Upper lobe of right lung (tissue), 1 donor: ENCODE measurements at places on chromosomes 5 and 9.
A peak's percentile ranks its signal among the peaks of the same experiment; 100 is the strongest.

DNA sequence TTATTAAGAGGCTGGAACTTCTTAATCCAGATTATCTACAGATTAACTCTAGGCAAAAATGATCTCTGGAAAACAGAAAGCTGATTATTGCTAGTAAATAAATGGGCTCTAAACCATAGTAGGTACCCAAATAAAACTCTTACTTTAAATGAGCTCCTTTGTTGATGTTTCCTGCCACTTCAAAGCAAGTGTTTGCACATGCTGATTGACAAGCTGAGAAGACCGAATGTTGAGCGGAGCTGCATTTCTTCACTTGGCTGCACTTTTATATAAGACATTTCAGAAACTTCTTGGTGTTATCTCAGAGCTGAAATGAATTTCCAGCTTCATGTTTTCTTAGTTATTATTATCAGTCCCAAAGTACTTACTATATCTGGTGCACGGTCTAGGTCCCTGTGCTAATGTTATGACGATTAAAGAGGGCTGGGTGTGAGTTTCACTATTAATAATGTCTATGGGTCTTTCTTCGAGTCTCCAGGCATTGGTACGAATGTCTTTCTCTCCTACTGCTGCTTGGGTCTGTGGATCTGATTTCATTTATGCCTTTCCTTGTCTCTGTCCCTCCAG, 58.6 kb upstream of the CTXN3 start:
- H3K36me3 ChIP-seq: no peaks in the 10 kb centered on the region
- no peaks in the 10 kb centered on the region for H3K4me1 ChIP-seq
- no peak for DNase-seq
- H3K27me3 ChIP-seq: no peaks in the 10 kb centered on the region
- no peak overlapping the region for H3K4me3 ChIP-seq

GRCh38 chr5:87877495-87877894, 391.1 kb downstream of the TMEM161B start:
- no peaks in the 10 kb centered on the region for H3K36me3 ChIP-seq
- no peak overlapping the region for H3K4me3 ChIP-seq
- H3K27me3 ChIP-seq: no peaks in the 10 kb centered on the region
- no peaks in the 10 kb centered on the region for H3K4me1 ChIP-seq
- DNase-seq: no peak

DNA sequence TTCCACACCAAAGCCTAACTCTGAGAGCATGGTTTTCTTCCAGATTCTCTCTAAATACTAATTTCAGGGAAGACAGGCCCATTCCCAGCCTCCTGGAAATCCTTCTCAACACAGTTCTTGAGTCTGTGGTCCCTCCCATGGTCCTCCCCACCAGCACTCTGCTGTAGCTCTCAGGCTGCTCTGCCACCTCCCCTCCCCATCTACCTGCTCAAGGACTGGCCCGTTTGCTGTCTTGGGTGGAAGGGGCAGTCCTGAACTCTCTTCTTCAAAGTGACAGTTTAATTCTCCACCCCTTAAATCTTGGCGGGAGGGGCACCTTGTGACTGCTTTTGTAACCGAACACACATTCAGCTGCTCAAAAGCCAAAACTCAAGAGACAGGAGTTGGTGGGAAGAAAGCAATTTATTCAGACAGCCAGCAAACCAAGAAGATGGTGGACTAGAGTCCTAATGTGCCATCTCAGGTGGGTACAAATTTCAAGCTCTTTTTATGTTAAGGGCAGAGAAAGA, 7.6 kb upstream of the LCN15 start:
- H3K27me3 ChIP-seq: no peaks in the 10 kb centered on the region
- H3K4me1 ChIP-seq: no peaks in the 10 kb centered on the region
- peak; percentile 33 for DNase-seq
- H3K36me3 ChIP-seq: no peaks in the 10 kb centered on the region
- H3K4me3 ChIP-seq: no peak overlapping the region

- H3K4me3 ChIP-seq: no peak overlapping the region
- no peaks in the 10 kb centered on the region for H3K36me3 ChIP-seq
These were observed 14.7 kb upstream of the CPEB4 start for GRCh38 chr5:173873306-173873922.

DNA sequence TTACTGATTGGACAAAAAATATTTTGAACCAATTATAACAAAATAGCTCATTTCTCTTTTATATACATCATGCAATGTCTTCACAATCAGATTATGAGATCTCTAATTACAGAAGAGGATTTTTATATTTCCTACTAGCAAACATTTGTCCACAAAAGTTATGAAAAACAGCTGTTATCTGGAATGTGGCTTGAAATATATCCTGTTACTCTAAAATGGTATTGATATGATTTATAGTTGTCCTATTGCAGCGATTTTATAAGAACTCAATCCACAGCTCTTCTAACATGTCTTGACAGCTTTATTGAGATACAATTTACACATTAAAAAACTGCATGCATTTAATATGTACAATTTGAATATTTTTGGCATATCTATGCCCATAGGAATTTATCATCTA, 779.9 kb upstream of the ACO1 start:
- no peak overlapping the region for H3K27ac ChIP-seq
- no peak for DNase-seq
- no peaks in the 10 kb centered on the region for H3K4me1 ChIP-seq
- no peaks in the 10 kb centered on the region for H3K27me3 ChIP-seq

GRCh38 chr5:65831276-65831675, 95.1 kb upstream of the ERBIN start:
- no peak for DNase-seq
- no peaks in the 10 kb centered on the region for H3K36me3 ChIP-seq
- no peak overlapping the region for H3K4me3 ChIP-seq

DNA sequence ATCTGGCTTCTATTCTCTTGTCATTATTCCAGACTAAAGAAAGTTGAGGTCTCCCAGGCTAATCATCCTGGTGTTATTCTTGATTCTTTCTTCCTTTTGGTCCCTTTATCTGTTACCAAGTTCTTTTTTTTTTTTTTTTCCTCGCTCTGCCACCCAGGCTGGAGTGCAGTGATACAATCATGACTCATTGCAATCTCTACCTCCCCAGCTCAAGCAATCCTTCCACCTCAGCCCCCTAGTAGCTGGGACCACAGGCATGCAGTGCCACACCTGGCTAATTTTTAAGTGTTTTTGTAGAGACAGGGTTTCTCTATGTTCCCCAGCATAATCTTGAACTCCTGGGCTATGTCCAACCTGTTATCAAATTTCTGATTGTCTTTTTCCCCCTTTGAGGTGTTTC, 126.6 kb upstream of the DHFR start:
- H3K4me1 ChIP-seq: no peaks in the 10 kb centered on the region
- no peak overlapping the region for H3K27ac ChIP-seq
- H3K36me3 ChIP-seq: peaks cover 25% of the 10 kb centered on the region

- H3K4me3 ChIP-seq: no peak overlapping the region
- H3K4me1 ChIP-seq: peaks cover 1% of the 10 kb centered on the region
- no peak overlapping the region for H3K27ac ChIP-seq
- H3K36me3 ChIP-seq: no peaks in the 10 kb centered on the region
- DNase-seq: no peak
These were observed 51.1 kb downstream of the ENC1 start for GRCh38 chr5:74589204-74590056.

DNA sequence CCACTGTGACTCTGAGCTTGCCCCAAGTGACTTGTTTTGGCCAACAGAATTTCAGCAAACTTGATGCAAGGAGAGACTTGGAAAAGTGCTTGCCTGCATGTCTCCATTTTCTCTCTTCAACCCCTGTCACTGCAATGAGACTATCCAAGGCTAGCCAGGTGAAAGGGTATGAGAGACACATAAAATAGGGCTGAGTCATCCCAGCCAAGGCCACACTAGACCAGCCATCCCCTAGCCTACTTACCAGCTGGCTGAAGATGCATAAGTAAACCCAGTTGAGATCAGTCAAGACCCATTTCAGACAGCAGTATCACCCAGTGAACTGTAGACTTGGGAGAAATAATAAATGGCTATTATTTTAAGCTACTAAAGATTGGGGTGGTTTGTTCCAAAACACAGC, 52.9 kb upstream of the VLDLR start:
- H3K27ac ChIP-seq: no peak overlapping the region
- H3K36me3 ChIP-seq: no peaks in the 10 kb centered on the region
- no peak overlapping the region for H3K4me3 ChIP-seq
- DNase-seq: no peak

DNA sequence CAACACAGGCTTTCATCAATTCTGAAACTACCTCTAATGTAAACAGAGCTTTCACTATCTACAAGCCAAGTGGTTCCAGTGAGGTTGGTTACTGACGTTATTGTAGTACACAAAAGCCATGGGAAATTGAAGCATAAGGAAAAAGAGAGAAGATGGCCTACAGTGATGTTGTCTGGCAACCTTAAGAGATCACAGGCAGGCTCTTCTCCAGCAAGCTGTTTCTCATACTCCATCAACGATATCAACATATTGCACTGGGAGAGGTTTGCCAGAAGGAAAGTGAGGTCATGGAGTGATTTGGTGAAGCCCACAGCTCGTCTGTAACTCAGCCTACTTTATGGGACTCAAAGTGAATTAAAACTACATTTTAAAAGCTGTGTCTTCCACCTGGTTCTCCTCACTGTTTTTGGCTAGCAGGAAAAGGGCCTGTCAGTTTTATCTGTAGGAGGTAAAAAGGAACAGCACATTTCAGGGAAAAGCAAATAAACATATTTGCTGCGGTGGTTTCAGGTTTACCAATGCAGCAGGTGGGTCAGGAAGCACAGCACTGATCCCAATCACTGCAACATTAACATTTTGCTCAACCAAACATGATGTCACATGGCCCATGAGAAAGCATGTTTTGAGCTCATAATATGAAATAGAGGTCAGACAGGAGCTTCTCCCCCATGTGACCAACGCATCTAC, 72.9 kb downstream of the ARSB start:
- no peak overlapping the region for H3K27ac ChIP-seq
- DNase-seq: no peak
- no peaks in the 10 kb centered on the region for H3K36me3 ChIP-seq
- H3K4me1 ChIP-seq: peaks cover 17% of the 10 kb centered on the region

GRCh38 chr5:74617202-74617601, 23.3 kb downstream of the ENC1 start:
- no peak overlapping the region for H3K27ac ChIP-seq
- no peaks in the 10 kb centered on the region for H3K27me3 ChIP-seq
- no peak overlapping the region for H3K4me3 ChIP-seq
- no peaks in the 10 kb centered on the region for H3K36me3 ChIP-seq

DNA sequence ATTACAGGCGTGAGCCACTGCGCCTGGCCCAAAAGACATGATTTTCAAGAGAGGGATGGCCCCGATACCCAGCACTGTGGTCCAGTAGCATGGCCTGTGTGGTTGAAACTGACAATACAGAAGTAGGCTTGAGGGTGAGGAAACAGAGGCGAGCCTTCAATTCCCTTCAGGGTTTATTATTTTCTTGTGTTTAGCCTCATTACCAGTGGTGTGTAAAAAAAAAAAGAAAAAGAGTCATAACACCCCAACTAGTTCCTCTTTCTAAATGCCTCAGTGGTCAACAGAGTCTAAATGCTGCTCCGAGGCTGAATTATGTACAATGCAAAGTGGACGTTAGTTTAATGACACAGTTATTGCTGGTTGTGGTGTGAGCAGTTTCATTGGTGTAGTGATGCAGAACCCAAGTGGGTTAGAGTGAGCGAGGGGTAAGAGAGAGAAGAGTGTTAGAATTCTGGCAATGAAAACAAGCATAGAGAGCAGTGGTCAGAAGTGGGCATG, 58.8 kb downstream of the SNX30 start:
- H3K4me3 ChIP-seq: no peak overlapping the region
- peaks cover 23% of the 10 kb centered on the region for H3K4me1 ChIP-seq
- peaks cover 8% of the 10 kb centered on the region for H3K36me3 ChIP-seq

DNA sequence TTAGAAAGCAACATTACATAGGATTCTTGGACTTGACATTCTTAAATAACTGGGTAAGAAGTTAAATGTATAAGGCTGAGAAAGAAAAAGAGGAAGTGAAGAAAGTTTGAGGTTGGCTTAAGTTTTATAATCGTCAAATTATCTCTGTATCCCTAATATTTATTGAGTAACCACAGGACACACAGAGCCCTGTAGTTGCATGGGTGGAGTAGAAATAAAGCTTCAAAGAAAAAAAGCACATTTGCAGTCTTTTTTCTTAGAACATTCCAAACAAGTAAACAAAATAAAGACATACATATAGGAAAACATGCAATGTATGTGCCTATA, 137.0 kb downstream of the CCDC192 start:
- no peak for DNase-seq
- no peak overlapping the region for H3K4me3 ChIP-seq
- no peak overlapping the region for H3K27ac ChIP-seq
- H3K27me3 ChIP-seq: no peaks in the 10 kb centered on the region
- H3K36me3 ChIP-seq: no peaks in the 10 kb centered on the region
- no peaks in the 10 kb centered on the region for H3K4me1 ChIP-seq
